ENCODE measurements at places on chromosomes 5 and 9.

DNA sequence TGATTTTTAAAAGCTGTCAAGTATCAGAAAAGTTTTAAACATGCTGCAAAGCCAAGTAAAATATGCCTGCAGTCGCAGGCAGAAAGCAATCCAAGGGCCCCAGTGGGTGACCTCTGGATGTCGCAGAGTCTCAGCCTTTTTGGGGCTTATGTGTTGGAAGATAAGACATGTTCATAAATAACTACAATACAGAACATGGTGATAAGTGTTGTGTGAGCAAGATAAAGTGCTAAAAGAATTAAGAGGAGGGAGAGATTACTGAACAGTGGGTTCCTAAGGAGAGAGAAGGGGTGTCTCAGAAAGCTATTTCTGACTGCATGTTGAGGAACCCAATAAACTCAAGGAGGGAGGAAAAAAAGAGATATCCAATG lies 78.9 kb upstream of the ADRB2 start:
- no peak for DNase-seq

DNA sequence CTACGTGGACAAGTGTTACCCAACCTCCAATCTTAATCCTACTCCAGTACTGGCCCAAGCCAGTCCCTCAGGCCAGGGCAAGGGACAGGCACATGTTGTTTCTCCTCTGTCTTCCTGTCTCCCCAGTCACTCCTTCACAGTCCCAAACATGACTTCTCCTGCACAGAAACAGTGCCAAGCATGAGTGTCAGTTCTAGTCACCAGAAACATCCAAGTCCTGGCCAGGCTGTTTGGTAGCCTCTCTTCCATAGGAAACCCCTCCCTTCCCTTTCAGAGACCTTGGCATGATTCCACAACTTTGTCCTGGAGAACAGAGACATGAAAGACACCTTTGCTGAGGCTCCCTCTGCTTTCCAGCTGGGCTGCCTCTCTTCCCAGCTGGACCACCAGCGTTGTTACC lies 56.2 kb upstream of the SLC2A8 start:
- no peak for DNase-seq

GRCh38 chr5:149409268-149409948 lies 30.3 kb upstream of the IL17B start:
- no peak for DNase-seq

- DNase-seq = no peak
Measured at GRCh38 chr5:124935065-124935464, 188.6 kb upstream of the ZNF608 start.

DNA sequence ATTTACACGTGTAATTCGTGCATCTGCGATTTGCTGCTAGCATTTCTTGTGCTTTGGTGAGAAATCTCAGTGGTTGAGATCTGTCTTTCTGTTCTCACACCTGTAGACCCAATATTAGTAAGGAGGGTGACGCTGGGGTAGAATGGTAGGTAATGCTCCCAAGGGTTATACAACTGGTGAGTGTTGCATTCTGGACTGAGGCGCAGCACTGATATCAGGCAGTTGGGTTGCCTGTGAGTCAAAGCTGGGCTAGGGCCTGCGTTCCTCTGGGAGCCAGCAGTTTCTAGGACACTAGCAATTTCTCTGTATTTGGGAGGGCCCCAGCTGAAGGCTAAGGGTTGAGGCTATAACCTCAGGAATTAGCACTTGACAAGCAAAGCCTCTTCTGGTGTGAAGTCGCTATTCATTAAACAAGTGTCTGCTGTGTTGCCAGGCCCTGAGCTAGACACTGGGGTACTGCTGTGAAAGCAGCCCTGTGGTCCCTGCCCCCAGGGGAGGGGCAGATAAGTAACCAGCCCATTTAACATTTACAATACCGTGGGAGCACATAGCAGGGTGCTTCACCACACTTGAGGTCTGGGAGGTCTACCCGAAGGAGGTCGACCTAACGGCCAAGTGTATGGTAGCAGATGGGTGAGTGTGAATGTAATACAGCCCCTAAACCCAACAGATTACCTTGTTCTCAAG lies 28.7 kb downstream of the LARP1 start:
- DNase-seq = no peak

DNA sequence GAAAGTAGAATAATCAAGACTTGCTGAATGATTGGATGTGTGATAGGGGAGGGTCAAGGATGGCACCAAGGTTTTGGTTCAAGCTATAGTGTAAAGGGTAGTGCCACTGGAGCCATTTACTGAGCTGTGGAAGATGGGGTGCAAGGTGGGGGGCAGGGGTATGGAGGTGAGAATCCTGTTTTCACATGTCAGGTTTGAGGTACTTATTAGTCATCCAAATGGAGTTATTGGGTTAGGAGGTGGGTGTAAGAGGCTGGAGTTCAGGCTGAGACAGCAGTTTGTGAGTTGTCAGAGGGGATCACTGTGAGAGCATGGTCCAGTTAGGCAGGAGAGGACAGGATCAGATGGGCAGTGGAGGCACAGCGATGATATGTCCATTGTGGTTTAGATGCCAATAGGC lies 8.9 kb downstream of the PCBD2 start:
- no peak for DNase-seq

DNA sequence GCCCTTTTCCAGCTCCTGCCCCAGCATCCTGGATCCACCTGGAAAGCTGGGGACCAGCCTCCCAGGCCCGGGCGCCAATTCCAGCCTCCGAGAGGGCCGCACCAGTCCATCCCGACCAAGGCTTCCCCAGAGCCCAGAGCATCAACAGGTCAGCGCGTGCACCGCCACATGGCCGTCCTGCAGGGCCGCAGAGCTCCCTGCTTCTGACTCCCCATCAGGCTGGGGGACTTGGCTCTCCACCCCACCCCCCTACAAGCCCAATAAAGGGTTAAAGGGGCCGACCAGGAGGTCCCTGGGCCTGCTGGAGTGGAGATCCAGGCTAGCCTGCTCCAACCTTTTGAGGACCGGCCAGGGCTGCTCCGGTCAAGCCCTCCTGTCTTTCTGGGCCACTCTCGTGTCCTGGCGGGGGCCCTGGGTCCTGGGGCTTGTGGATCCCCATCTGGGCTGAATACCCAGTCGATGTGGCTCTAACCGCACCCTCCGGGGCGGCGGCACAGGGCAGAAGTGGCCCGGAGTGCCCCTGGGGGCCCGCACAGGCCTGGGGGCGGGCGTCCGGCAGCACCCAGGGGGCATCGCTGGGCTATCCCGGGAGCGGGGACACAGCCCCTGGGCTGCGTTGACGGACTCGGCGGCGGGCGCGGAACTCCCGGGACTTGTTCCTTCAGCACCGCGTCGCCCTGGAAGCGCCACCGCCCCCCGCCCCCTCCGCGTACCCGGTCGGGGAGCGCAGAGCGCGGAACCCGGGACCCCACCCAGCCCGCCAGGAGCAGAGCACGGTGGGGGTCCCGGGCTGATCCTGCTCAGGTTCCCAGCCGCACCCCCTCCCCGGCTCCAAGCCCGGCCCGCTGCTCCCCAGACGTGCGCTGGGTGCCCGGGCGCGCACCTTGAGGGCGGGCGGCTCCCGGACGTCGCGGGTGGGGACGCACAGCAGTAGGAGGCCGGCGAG lies 590 bp downstream of the ENTPD2 start:
- no peak for DNase-seq

DNA sequence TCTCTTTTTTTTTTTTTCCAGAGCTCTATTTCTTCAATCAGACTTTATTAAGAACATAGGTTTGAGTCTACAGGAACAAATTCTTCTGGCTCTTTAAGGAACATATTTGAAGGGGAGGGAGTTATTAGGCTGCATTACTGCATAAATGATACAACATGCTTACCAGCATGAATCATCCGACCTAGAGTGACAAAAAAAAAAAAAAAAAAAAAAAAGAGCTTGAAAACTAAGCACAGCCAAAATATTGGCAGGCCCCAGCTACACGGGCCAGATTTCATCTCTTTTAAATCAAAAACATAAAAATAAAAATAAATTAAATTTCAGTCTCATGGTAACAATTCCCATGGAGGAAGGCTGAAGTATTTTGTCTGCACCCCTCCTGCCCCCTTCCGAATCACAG lies 26.3 kb downstream of the MSX2 start:
- no peak for DNase-seq

DNA sequence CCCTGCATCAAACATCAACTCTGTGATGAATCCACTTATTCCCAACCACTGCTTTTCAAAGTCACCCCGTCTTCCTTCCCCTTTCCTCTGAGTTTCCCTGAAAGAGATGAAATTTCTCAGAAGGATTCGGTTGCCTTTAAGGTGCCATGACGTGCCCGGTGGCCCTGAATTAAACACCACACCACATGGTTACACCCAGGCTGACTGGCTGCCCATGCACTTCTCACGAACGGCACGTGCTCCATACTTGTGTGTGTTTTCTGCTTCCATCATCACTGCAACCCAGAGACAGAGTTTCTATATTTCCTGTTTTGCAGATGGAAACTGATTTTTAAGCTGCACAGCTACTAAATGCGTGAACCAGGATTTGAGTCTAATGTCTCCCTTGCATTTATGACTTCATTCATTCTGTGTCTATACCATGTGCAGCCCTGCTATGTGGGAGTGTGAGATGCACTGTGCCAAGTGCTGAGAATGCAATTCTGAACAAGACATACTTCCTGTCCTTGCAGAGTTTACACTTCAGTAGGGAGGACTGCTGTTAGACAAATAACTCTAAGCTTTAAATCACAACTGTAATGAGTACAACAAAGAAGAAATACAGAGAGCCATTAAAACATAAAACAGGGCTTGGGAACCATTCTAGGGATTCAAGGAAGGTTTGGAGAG lies 162.9 kb downstream of the NXNL2 start:
- DNase-seq = no peak
